ENCODE measurements at places on chromosomes 2 and 18. TPM values are rescaled to one million over a fixed set of nuclear protein-coding genes. Genes with fewer than 3 reads are reported as not detected.

DNA sequence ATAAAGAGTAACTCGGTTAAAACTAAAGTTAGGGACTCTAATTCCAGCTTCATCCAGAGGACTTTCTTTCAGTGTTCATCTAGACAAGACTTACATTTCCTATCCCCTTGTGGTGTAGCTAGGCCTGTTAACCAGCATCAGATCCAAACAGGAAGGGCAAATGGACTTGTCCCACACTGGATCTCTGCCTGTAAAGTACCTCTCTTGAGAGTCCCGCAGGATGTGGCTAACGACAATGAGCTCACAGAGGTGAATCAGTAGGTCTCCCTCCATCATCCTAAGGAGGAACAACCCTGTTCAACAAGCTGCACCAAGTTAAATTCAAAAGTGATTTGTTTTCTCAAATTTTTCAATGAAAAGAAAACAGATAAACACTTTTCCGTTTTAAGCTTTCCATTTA is 412.3 kb upstream of the RGPD4 start:
- no peak for ATAC-seq

RAB27B gene
- total RNA-seq: 35.3 TPM

CD302 gene
- total RNA-seq: 1.6 TPM

PECR gene
- 3.1 TPM for total RNA-seq

Measured in esophagus mucosa (tissue), 1 donor.